ENCODE measurements at places on chromosomes 7 and 10.

GRCh38 chr10:19290770-19291169 lies 242.2 kb downstream of the MALRD1 start:
- no peaks in the 10 kb centered on the region for H3K36me3 ChIP-seq
- no peak for DNase-seq
- no peaks in the 10 kb centered on the region for H3K4me1 ChIP-seq
- H3K4me3 ChIP-seq = no peak overlapping the region

GRCh38 chr7:55532150-55532917 lies 40.0 kb downstream of the VOPP1 start:
- H3K4me3 ChIP-seq = no peak overlapping the region
- no peak for DNase-seq
- peaks cover 14% of the 10 kb centered on the region for H3K4me1 ChIP-seq
- no peak overlapping the region for H3K27ac ChIP-seq
- H3K27me3 ChIP-seq = no peaks in the 10 kb centered on the region

DNA sequence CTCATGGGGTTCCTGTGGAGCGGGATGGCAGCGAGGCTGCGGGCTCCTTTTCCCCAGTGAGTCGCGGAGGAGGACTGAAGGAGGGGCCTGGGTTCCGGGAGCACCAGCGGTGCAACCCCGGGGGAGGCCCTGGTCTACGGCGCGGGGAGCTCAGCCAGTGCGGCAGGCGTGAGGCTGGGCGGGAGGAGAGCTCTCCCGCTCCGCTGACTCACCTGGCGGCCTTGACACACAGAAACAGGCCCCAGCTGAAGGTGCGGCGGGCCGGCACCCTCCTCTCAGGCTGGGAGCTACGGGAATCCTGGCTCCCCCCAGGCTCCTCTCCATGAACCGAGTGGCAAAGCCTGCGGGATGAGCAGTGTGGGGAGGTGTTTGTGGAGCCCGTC lies 6.8 kb upstream of the NOM1 start:
- H3K27ac ChIP-seq = no peak overlapping the region
- no peaks in the 10 kb centered on the region for H3K36me3 ChIP-seq
- H3K27me3 ChIP-seq = no peaks in the 10 kb centered on the region
- no peak for DNase-seq

DNA sequence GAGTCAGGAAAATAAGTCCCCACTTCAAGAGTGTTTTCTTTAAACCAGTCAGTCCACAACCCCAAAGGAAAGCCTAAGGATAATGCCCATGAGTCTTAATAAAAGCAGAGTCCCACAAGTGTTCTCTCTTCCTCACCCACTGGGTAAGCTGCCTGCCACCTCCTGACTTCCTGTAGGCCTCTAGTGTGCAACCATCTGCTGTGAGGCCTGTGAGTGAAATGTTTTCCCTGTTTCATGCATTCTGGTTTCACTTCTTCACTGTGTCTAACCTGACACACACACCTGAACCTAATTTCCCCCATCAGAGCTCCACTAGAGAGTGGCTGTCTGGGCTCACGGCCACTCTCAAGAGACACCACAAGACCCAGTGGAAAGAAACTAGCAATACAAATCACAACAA lies 38.9 kb upstream of the GDF10 start:
- no peaks in the 10 kb centered on the region for H3K36me3 ChIP-seq
- no peak for DNase-seq
- H3K4me1 ChIP-seq = no peaks in the 10 kb centered on the region
- no peak overlapping the region for H3K27ac ChIP-seq
- H3K27me3 ChIP-seq = no peaks in the 10 kb centered on the region
- no peak overlapping the region for H3K4me3 ChIP-seq

DNA sequence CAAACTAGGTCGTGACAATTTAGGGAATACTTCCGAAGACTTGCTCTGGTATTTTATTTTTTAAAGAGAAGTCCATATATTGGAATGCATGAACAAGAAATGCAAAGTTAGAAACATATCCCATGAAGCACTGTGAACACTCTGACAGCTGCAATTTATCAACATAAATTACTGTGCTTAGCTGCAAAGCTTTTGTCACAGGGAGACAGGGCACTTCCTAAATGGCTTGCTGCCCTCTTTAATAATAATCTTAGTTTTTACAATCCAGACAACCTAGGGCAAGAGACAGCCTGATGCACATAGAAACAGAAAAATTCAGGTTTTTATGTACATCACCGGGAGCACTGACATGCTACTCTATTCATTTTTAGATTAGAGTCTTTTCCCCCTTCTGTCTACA lies 78.3 kb upstream of the NOBOX start:
- H3K4me1 ChIP-seq = peaks cover 7% of the 10 kb centered on the region
- no peaks in the 10 kb centered on the region for H3K36me3 ChIP-seq
- no peaks in the 10 kb centered on the region for H3K27me3 ChIP-seq
- H3K27ac ChIP-seq = no peak overlapping the region

DNA sequence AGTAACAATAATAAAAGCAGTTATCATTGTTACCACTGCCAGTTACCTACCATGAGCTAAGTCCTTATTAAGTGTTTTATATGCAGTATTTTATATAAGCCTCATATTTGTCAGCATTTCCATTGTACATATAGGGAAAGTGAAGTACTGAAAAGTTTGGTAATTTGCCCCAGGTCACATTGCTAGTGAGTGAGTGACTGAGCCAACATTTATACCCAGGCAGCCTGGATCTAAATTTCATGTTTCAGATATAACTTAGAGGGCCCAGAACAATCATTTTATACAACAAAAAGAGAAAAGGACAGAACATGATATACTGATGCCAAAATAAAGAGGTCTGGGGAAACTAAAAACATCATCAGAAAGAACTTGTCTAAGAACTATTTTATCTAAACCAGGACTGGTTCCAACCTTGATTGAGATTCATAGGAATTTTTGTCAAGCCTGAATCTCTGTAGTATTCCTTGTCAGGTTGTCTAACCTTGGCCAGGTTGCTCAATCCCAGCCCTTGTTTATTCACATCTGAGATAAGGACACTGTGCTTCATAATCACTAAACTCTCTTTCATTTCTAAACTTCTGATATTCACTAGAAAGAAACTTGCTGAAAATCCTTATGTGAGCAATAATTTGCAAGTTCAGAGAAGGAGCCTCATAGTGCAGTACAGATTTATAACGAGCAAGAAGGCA lies 308.2 kb downstream of the IPMK start:
- H3K4me3 ChIP-seq = no peak overlapping the region
- H3K36me3 ChIP-seq = no peaks in the 10 kb centered on the region
- H3K4me1 ChIP-seq = no peaks in the 10 kb centered on the region
- H3K27me3 ChIP-seq = no peaks in the 10 kb centered on the region
- H3K27ac ChIP-seq = no peak overlapping the region

DNA sequence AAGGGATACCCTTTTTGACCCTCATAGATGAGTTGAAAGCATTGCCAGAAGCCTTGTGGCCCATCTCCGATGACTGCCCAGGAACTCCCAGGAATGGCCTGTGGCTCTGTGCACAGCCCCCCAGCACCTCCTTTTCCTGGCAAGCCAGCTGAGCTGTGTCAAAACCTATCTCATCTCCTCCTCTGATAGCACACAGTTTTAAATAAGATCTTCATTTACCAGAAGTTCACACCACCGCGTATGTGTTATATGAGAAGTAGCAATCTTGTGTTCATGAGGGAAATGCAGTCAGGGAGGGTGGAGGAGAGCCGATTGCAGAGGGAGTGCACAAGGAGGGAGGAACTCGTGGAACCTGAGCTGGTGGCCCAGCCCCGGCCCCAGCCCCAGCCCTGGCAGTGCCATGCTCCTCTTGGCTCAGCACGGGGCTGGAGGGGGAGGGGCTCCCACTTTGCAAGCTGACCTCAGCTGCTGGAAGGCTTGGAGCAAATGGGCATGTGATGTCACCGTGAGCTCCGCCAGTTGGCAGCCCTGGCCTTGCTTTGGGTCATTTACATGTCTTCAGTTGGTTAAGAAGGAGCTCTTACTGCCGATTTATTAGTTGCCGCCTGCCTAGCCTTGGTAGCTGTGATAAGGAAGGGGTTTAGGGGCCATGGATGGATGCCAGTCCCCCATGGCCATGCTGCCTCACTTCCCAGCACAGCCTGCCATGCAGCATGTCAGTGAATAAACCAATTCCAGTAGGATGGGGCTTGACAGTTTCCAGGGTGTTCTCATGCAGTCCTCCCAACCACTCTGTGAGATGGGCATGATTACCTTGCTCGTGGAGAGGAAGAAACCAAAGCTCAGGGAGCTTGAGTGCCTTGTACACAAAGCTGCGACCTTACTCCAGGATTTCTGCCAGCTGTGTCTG lies 20.0 kb downstream of the UNC5B start:
- H3K4me3 ChIP-seq = no peak overlapping the region
- no peaks in the 10 kb centered on the region for H3K27me3 ChIP-seq
- no peak for DNase-seq
- H3K27ac ChIP-seq = no peak overlapping the region

DNA sequence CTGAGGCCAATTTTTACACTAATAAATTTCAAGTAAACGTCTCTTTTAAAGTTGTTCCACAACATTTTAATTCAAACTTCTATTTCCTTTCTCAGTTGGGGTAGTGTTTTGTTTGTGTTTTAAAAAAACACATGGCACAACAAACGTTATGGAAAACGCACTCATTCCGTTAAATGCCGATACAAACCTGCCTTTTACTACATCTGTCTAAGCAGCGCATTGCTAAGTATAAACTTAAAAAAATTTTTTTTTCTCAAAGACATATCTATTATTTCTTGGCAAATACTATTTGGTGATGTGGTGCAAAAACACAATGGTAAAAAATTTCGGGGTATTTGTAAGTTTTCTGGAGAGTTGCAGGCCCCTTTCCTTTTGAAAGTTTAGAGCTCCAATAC lies 1.4 kb downstream of the SKIDA1 start:
- peak overlapping the region; percentile 97 for H3K4me3 ChIP-seq
- no peaks in the 10 kb centered on the region for H3K36me3 ChIP-seq
- H3K4me1 ChIP-seq = peaks cover 51% of the 10 kb centered on the region
- H3K27me3 ChIP-seq = no peaks in the 10 kb centered on the region

- no peaks in the 10 kb centered on the region for H3K36me3 ChIP-seq
- H3K4me3 ChIP-seq = no peak overlapping the region
- peaks cover 16% of the 10 kb centered on the region for H3K4me1 ChIP-seq
- no peaks in the 10 kb centered on the region for H3K27me3 ChIP-seq
- no peak for DNase-seq
Measured at GRCh38 chr7:137474540-137475026, 131.1 kb upstream of the PTN start.

- H3K27me3 ChIP-seq = no peaks in the 10 kb centered on the region
- DNase-seq = no peak
- no peak overlapping the region for H3K4me3 ChIP-seq
Measured at GRCh38 chr10:99827936-99828335, 45.5 kb downstream of the ABCC2 start.
